H1 (cell line): ENCODE measurements at places on chromosomes 7 and 10.
A peak's percentile ranks its signal among the peaks of the same experiment; 100 is the strongest.

DNA sequence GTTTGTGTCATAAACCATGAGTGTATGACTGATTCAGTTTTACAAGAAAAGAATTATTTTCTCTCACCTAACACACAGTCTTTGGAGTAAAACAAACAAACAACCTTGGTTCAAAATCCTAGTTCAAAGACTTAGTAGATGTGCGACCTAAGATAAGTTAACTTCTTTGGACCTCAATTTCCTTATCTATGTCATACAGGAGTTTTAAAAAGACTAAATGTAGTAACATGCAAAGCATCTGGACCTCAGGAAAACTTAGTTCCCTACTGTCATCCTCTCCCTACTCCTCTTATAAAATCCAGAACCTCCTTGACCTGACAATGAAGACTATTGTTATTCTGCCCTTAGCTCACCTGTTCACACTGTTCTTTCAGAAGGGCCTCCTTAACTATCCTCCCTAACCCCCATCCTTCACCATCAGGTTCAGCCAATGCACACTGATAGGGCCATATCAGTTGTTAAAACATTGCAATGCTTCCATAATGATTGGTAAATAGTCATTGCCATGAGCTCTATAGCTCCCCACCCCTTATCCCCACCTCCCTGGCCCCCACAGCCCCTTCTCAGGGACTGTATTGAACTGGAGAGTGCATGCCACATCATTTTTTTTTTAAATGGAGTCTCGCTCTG is 28.8 kb upstream of the CCNJ start:
- no peak for DNase-seq

DNA sequence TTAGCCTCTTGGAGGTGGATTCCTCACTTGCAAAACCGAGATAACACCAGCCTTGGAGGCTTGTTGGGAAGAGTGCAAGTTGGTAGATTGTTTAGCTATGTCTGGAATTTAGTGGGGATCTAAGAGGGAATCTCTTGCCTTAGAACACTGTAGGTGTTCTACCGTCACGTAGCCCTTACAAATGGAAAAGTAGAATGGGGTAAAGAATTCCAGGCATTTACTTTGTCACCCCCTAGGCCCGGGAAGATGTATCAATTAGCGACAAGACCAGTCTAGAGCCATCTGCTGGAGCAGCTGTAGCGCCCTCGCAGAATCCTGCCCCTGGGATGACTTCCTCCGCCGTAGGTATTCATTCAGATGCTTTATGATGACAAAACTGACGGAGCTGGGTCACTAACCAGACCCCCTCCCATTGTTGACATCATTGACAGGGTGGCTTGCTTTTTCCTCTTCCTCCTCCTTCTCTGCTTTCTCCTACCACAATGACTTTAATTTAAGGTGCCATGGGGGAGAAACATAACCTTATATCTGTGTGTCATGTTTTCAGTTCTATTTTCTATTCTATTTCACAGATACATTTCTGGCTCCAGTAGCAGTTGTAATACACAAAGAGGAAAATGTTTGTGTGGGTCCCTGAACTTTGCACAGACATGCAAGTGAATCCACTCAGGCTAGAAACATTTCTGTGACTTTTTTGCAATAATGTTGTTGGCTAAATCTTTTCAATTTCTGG is 262.6 kb upstream of the LYZL1 start:
- peak; percentile 59 for DNase-seq

- no peak for DNase-seq
Measured at GRCh38 chr7:117047496-117047895, 94.2 kb downstream of the ST7 start.

GRCh38 chr10:101859530-101859929 is 15.9 kb upstream of the KCNIP2 start:
- no peak for DNase-seq

- no peak for DNase-seq
Measured at GRCh38 chr7:101102026-101102425, 16.7 kb downstream of the TRIM56 start.

- DNase-seq = no peak
Measured at GRCh38 chr7:79664884-79665676, 211.6 kb upstream of the MAGI2 start.

DNA sequence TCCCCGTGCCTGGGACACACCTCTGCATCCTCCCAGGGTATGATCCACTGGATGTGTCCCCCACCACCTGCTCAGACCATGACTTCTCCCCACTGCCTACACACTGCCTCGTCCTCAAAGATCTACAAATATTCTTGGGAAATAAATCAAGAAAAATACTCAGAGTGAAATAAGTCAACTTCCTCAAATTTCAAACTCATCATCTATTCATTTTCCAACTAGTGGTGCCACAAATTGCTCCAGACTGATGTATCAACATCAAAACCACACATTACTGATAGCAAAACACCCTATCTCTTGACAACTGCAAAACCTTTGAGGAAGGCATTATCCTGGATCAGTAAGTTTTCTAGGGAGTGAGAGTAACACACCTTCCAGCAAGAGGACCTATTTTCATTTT is 87.7 kb downstream of the GRB10 start:
- DNase-seq = no peak

GRCh38 chr7:71937840-71938371 is 474.2 kb downstream of the CALN1 start:
- DNase-seq = no peak

- no peak for DNase-seq
Measured at GRCh38 chr10:89301232-89301631, 614 bp upstream of the IFIT2 start.

- no peak for DNase-seq
Measured at GRCh38 chr7:10696064-10696463, 277.6 kb upstream of the PHF14 start.

- peak; percentile 70 for DNase-seq
Measured at GRCh38 chr10:23344241-23344841, at the start of gene C10orf67. TSS of gene C10orf67 (minus strand) at chr10:23344797. CDS start at chr10:23344774, 23 bp downstream.

DNA sequence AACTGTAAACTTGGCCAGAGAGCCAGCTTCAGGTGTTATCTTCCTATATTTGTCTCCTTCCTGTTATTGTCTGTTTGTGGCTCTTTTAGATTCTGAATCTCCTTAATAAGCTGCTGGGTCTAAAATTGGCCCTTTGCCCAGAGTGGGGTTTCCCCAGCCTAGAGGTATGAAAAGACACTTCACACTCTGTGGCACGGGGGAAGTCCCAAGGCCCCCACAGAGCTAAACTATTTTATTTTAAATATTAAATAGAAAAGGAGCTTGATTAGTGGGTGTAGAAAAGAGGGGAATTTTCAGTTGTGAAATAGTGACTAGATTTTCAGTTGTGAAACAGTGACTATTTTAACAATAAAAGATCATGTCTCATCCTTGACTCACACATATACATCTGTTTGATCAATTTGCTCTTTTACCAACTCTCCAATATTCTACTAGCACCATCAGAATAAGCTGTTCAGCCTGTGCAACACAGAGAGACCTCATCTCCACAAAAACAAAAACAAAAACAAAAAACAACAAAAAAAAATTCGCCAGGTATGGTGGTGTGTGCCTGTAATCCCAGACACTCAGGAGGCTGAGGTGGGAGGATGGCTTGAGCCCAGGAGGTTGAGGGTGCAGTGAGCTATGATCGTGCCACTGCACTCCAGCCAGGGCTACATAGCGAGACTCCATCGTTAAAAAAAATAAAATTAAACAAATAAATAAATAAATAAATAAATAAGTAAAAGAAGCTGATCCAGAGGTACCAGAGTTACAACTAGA is 24.9 kb upstream of the ADO start:
- DNase-seq = no peak

DNA sequence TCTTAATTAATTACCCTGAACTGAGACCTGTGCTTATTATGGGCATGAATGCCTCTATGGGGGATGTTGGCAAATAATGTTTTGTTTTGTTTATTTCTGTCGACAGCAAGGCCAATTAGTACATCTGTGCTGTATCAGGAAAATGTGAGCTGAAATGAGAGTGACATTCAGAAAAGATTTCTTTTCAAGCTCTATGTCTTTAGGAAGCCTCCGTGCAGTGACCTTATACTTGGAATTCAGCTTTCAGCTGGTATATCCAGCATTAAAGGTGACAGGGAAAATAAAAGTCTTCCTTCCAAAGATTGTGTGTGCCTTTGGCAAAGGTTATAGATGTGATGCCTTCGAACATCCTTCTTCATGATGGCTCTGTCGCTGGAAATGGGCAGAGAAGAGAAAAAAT is 1061.1 kb downstream of the SORCS3 start:
- DNase-seq = no peak

GRCh38 chr10:23914641-23915040 is 294.3 kb upstream of the KIAA1217 start:
- no peak for DNase-seq

GRCh38 chr7:105256761-105257231 is 131.9 kb downstream of the SRPK2 start:
- DNase-seq = no peak

DNA sequence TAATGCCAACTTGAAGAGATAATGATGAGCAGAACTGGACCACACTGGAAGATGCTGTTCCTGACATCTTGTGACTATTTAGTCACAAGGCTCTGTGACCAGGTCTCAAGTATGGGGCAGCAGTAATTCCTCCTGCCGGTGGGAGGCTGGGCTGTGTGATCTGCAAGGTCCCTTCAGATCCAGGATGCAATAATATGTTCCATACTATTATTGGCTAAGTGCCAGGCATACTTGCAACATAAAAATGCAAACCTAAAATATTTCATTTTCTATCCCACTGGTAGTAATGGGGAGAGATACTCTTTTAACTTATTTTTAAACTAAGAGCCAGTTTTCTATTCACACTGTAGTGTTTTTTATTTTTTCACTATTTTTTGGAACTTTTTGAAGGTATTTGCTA is 171.5 kb downstream of the CYP26A1 start:
- no peak for DNase-seq

GRCh38 chr10:120424198-120424464 is 32.9 kb upstream of the PLPP4 start:
- DNase-seq = no peak

GRCh38 chr10:71127773-71128172 is 84.6 kb upstream of the UNC5B start:
- DNase-seq = no peak

GRCh38 chr7:51376420-51377092 is 59.9 kb upstream of the COBL start:
- DNase-seq = no peak

DNA sequence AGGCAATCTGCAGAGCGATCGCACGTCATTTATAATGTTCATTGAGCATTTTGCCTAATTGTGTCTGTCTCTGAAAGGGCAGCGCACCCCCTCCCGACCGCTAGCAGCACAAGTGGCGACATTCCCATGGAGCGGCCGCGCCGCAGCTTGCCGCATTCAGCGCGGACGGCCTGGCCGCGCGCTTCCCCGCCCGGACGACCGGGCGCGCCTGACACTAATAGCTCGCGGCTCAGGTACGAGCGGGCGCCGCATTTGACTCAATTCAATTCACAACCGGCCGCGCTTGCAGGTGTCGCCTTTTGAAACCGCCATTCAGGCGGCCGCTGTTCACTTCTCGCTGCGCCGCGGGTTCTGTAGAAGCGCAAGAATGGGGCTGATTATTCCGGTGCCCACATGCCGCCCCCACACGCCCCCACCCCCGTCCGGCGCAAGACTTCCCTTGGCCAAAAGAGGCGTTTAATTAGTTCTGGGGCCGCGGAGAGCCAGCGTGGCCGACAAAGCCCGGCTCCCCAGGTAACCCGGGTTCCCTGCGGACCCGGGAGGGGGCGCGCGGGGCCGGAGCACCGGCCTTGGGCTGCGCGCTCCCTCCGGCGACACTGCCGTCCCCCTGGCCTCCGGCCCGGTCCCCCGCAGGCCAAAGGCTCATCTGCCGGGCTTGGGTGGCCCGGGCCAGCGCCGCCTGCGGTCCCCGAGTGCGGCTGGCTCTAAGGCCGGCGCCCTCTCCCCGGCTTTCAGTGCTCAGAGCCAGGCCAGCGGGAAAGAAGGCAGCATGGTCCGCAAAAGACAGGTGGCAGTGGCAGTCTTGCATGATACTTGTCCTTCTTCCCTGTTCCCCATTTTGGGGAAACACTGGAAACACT is 18.7 kb upstream of the PTF1A start:
- DNase-seq = no peak

DNA sequence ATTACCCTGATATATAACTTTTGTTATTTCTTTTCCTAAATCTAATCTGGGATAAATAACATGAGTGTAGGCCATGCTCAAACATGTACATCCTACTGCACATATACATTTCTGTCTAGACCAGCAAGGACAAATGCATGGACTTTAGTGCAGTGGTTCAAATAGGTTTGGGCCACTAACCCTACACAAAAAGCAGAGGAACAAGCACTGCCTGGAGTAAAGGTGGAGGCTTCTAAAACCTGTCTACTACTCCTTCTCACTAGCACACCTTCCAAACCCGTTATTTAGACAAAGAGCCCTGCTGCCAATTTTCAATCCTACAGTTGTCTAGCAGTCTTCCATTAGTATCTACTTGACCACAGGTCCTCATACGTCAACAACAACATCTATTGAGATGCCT is 34.8 kb downstream of the SGCE start:
- no peak for DNase-seq

GRCh38 chr7:57354195-57354594 is 95.8 kb upstream of the ZNF716 start:
- no peak for DNase-seq

GRCh38 chr7:95693551-95694333 is 78.6 kb upstream of the DYNC1I1 start:
- no peak for DNase-seq

DNA sequence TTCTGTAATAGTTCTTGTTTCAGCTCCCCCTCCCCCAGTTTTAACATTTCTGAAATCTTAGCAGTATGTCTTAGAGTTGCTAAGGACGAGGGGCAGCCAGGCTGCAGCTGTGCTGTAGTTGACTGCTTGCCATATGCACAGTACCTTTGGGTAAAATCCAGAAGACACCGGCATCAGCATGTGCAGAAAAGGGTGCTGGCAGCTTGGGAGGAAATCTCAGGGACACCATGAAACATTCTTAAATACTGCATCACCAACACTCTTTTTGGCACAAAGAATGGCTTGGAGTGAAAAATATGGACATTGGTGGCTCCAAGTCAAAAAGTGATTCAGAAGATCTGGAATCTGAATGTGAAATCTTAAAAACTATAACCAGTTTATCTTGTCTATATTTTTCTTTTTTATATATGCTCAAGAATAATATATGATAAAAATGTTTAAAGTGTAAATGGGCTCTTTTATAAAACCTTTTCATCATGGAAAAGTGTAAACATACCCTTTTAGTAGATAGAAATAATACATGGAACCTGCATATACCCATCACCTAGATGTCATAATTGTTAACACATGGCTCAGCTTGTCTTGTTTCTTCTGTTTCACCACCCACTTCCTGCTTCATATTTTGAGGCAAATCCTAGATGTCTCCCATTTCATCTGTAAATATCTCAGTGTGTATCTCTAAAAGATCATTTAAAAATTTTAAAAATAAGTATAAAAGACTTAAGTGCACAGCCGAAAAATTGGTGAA is 34.4 kb upstream of the ARMS2 start:
- DNase-seq = no peak

- DNase-seq = no peak
Measured at GRCh38 chr7:93972029-93972725, 32.0 kb downstream of the BET1 start.

GRCh38 chr10:84177541-84178141 is 4.0 kb downstream of the GPR15LG start:
- DNase-seq = no peak

- DNase-seq = no peak
Measured at GRCh38 chr10:59748834-59749233, 4.4 kb downstream of the MRLN start.

GRCh38 chr10:26355241-26355640 is 82.9 kb upstream of the APBB1IP start:
- no peak for DNase-seq

GRCh38 chr10:68154211-68154497 is 44.9 kb downstream of the MYPN start:
- DNase-seq = no peak
